Fibroblast of skin of left biceps (primary cell): ENCODE measurements at places on chromosomes 12 and 14.

GRCh38 chr12:24708043-24708442 lies 240.9 kb downstream of the BCAT1 start:
- DNase-seq = no peak

DNA sequence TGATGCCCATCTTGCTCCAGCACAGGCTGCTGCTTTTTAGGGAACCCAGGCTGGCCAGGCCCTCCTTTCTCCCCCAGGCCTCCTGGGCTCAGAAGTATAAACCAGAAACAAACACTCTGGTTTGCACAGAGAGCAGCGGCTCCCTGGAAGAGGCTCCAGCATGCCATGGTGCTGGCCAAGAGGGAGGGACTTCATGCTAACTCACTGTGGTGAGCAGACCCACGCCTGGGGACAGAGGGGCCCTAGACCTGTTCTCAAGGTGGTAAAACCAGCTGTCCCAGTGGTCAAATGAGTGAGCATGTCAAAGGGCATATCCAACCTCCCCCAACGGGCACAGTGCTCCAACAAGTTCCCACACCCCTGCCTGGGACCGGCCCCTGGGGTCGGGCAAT lies 15.5 kb downstream of the BCL11B start:
- DNase-seq = no peak

- DNase-seq = no peak
Observed at GRCh38 chr14:81384900-81385299, 15.2 kb downstream of the STON2 start.

- no peak for DNase-seq
Observed at GRCh38 chr14:36313206-36313605, 7.2 kb downstream of the MBIP start.

GRCh38 chr12:32727237-32727636 lies 28.5 kb downstream of the YARS2 start:
- no peak for DNase-seq

DNA sequence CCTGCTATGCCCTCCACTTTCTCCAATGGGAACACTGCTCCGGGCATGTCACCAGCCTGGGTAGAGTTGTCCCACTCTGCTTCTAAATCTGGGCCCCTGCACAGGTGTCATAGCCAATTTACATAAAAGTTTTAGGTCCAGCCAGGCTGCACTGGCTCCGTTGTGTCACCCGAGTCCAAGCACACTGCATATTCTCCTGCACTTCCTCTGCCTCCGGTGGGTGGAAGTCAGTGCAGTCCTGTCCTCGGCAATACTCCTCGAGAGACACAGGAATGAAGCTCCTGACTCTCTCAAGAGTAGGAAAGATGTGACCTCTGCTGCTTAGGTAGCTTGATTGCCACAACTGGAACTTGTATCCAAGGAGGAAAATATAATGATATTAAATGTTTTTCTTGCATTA lies 15.2 kb downstream of the SLC8A3 start:
- no peak for DNase-seq

GRCh38 chr14:83828406-83828805 lies 1701.5 kb upstream of the FLRT2 start:
- no peak for DNase-seq

DNA sequence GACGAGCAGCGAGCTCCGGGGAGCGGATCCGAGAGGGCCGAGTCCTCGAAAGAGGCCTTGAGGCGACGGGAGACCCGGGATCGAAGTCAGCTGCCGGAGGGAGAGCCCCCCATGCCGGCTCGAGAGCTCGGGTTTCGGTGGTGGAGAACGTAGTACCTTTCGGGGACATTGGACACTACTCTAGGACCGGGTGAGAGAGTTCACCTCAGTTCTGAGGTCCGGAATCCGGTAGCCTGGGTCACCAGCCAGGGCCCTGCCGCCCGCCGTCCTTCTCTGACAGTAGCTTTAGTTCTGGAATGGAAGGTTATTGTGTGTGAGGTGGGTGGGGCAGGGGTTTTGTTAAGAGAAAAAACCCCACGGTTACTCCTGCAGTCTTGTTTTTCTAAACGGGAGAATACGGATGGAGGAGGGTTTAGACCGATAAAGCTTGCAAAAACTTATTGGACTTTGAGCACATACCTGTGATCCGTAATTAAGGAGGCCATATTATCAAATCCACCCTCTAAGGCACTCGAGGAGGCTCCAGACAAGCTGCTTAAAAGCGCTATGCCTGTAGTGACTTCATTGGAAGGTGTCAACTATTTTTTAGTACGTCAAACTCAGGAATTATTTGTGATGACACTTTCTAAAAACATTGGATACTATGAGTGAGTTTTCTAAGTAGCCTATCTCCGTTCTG lies 765 bp downstream of the SCYL2 start:
- DNase-seq = no peak

GRCh38 chr14:56884617-56885016 lies 74.3 kb upstream of the OTX2 start:
- no peak for DNase-seq

DNA sequence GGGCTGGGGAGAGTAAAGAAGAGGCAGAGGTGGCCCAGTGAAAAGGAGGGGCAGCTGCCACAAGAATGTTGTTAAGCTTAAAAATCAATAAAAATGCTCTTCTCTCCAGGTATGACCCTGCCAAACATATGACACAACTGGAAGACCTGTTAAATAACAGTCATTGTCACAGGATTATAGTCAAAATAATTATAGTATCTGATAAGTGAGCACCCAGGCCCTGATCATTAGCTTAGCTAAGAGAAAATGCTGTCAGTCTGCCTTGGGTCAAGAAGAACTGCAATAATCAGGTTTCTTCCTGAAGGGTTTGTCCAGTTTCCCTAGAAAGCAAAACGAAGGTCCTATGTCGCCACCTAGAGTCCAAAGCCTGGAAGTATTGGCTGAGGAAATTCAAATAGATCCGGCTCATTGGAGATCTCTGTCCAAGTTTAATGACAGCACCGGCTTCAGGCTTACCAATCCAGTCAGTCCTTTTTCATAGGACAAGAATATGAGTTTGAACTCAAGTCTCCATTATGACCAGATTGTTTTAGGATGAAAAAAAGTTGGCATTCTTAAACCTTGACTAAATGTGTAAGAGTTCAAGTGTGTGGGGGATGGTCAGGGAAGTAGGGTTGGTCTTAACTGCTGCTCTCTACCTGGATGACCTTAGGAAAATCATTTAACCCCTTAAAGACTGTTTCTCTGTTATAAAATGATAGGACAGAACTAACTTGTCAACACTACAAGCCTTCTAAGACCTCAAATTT lies 22.5 kb upstream of the NKX2-8 start:
- DNase-seq = peak; percentile 24

DNA sequence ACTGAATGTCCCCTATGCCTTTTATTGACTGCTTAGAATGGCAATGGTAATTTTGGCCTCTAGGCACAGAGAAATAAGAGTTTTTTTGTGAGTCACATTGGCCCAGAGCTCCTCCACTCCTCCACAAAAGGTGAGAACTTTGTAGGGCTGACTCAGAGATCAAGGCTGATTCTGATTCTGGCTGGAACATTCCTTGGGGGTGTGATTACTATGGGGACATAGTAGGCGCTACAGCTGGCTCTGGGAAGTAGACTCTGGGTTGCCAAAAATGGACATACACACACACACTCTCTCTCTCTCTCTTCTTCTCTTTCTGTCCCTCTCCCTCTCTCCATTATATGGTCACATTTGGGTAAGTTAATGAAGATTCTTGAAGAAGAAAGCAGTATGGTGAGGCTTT lies 174.6 kb upstream of the DDHD1 start:
- DNase-seq = no peak

- DNase-seq = no peak
Observed at GRCh38 chr14:102728501-102728900, 48.7 kb upstream of the TRAF3 start.

DNA sequence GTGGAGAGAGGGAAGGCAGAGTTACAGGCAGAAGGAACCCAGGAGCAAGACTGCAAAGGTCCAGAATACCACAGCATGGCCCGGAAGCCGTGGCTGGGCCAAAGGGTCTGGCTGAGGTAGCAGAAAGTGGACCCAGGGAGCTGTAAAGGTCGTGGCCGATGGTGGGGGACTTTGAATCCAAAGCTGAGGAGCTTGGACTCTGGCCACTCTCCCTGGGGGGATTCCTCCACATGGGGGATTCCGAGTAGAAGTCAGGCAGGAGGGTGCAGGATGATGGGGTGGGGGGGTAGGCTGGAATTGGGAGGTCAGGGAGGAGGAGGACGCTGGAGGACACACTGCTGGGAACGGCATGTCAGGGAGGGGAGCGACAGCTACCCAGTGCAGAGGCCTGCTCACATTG lies 125.2 kb downstream of the GCH1 start:
- no peak for DNase-seq

GRCh38 chr12:109735051-109735521 lies 21.5 kb downstream of the FAM222A start:
- DNase-seq = no peak

- DNase-seq = no peak
Observed at GRCh38 chr12:81963636-81964035, 204.5 kb upstream of the PPFIA2 start.

DNA sequence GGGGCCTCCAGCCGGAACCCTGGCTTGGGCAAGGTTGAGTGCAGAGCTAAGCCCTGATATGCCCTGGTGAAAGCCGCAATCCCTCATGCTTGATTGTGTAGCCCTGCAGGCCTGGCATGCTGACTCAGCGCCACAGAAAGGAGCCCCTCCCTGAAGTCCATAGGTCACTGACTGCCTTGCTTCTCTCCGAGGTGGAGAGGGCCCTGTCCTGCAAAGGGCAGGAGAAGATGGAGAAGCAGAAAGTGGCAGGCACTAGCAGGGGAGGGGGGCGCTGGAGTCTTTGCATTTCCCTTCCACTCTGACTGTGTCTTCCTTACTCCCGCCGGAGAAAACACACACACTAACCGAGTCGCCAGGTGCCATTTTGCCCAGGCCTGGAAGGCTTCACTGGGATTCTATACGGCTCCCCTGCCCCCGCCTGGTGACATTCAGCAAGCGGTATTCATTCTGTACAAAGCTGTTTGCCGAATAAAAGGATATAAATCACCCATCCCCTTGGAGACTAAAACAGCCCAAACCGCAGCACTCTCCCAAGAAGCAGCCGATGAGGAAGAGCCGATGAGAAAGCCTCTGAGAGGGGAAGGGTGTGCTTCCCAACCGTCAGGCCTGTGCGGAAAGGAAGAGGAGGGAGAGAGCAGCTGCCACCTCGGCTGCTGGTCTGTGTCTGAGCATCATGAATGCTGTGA lies 69.8 kb downstream of the SLC6A12 start:
- peak; percentile 25 for DNase-seq
